Activated CD8-positive, alpha-beta memory T cell treated with anti-CD3 and anti-CD28 coated beads for 1 hour (primary cell): ENCODE measurements at places on chromosomes 4 and X.

GRCh38 chrX:95056901-95057300, 1382.9 kb downstream of the FAM133A start:
- no peak for DNase-seq

- DNase-seq, result no peak
These were observed 245.4 kb downstream of the FBXW7 start for GRCh38 chr4:152290366-152290921.

DNA sequence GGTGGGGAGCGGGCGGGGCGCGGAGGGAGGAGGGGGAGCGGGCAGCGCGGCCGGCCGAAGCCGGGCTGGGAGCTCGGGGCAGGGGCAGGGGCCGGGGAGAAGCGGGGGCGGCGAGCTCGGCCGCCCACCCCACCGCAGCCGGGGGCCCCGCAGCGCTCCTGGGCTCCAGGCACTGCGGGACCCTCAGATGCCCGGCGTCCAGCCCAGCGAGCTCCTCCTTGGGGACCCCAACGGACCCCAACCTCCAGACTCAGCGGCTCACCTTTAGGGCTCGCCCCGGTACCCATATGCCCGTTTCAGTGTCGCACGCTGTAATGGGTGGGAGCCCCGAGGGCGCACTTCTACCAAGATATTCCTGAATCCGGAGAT, 357 bp upstream of the ADGRG2 start:
- DNase-seq, result no peak

DNA sequence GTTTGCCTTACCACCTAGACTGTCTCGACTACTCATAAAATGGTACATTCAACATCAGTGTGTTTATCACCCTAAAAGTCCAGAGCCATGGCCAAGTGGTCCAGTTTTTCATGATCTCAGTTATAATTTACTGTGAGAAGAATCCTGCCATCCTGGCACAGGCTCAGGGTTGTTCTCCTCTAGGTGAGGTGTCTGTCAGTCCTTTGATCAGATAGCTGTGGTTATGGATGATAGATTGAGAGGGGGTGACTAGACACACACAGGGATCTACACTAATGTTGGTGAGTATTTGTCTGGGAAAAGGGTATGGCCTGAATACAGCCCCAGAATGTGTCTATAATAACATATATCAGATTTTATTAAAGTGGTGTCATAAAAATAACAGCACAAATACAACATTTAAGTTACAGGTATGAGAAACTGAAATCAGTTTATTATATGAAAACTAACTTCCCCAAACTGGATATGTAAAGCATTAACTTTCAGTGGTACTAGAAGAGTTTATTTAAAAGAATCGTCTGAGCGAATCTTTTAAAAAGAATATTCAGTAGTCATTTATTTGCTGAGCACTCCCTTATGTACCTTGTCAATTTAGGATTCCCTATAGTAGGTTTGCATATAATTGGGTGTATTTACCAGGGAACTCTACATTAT, 93.3 kb downstream of the STIM2 start:
- no peak for DNase-seq

- DNase-seq, result no peak
These were observed 15.6 kb downstream of the TET2 start for GRCh38 chr4:105162123-105162796.

- no peak for DNase-seq
These were observed 4.1 kb downstream of the POF1B start for GRCh38 chrX:85375333-85375738.

- no peak for DNase-seq
These were observed 34.4 kb upstream of the SLC25A4 start for GRCh38 chr4:185108669-185109068.

DNA sequence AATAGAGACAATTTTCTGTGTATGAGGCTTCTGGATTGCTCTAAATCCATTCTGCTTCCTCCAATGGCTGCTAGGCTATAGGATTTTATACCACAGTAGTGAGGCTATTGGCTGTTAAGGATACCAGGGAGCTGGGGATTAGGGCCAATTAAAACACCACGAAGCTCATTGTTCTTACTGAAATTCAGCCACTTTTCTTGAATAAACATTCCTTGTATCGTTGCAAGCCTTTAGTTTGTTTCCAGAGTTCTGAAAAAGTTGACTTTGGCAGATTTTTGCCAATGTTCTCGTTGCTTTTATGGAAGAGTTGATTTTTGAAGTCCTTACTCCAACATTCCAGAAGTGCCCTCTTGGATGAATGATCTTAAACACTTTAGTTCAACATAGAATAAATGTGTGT, 238.4 kb upstream of the TEX13A start:
- DNase-seq, result no peak

DNA sequence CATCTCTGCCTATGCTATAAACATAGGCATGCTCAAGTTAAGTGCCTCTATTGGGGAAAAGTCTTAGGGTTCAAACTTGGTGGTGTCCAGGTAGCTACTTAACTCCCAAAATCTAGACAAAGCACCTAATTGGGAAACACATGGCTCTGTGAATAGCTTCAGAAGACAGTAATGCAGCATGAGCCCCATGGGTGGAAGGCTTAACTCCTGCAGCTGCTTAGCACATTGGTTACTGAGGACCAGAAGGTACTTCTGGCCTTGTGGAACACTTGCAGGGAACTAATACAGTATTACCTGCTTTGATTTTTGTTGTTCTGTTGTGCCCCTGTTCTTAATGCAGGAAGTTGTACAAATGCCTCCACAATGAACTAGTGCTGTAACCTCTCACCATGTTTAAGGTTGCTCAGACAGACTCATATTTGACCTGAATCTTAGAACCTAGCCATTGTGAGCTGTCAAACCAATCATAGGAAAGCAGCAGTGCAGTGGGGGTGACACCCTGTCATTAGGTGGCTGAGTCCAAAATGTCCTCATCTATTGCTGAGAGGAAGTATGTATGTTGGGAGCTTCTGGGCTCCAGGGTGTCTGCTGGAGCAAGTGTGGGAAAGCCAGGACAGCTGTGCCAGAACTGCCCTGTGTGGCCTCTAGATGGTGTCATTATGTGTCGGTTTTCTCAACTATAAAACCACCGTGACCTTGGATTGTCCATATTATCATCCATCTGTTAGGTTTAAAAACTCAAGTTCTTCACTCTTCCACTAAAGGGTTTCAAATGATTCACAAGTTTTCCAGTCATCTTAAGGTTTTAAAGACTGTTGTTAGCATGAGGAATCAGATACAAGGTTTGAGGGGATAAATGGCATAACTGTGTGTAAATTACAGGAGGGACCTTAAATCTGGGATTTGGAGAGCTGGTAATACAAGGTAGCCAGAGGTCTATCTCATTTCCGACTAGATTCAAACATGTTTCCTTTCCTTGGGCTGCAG, 69.9 kb upstream of the WDR1 start:
- no peak for DNase-seq

- DNase-seq, result no peak
These were observed 240.2 kb downstream of the CBR4 start for GRCh38 chr4:168769837-168770236.

DNA sequence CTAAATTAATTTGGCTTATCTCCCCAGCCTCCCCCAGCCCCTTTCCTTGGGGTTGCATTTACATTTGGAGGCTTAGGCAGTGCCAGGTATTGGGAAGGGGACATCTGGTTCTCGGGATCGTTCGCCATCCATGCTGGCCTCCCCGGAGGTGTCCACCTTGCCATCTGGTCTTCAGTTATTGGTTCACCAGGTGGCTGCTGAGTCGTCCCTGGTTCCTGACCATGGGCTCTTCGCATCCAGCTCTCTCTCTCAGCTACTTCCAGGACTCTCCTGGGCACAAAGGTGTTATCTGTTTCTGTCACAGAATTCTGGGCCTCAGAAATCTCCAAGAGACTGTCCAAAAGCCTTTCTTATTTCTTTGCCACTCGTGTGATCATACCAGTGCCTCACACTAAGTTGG, 75.4 kb upstream of the SCOC start:
- DNase-seq, result no peak

DNA sequence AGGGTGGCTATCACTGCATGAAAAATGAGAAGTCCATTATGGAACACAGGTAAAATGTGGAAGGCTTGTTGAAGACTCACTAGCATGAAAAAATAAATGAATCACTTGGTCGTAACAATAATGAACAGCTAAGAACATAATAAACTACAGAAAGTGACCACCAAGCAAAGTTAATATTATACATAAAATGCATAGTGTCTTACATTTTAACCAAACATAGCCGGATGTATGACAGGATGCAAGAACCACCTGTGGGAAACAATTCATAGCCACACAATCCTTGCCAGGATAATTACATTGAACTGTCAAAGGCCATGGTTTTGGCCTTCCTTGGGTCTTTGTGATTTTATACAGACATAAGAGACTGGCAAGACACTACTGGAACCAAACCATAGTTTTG, 81.9 kb upstream of the ATXN3L start:
- no peak for DNase-seq

DNA sequence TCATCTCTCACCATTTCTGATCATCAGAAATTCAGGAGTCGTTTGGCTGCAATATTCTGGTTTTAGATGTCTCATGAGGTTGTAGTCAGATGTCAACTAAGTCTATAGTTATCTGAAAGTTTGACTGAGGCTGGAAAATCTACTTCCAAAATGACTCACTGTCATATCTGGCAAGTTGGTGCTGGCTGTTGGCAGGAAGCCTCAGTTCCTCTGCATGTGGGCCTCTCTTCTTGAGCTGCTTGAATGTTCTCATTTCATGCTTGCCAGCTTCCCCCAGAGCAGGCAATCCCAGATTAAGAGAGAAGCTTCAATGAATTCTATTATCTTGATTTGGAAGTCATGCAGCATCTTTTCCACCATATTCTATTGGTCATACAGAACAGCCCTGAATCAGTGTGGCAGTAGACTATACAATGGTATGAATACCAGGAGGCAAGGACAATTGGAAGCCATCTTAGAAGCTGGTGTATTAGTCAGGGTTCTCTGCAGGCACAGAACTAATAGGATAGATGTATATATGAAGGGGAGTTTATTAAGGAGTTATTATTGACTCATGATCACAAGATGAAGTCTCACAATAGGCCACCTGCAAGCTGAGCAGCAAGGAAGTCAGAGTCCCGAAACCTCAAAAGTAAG, 46.8 kb upstream of the ELF2 start:
- DNase-seq, result no peak

DNA sequence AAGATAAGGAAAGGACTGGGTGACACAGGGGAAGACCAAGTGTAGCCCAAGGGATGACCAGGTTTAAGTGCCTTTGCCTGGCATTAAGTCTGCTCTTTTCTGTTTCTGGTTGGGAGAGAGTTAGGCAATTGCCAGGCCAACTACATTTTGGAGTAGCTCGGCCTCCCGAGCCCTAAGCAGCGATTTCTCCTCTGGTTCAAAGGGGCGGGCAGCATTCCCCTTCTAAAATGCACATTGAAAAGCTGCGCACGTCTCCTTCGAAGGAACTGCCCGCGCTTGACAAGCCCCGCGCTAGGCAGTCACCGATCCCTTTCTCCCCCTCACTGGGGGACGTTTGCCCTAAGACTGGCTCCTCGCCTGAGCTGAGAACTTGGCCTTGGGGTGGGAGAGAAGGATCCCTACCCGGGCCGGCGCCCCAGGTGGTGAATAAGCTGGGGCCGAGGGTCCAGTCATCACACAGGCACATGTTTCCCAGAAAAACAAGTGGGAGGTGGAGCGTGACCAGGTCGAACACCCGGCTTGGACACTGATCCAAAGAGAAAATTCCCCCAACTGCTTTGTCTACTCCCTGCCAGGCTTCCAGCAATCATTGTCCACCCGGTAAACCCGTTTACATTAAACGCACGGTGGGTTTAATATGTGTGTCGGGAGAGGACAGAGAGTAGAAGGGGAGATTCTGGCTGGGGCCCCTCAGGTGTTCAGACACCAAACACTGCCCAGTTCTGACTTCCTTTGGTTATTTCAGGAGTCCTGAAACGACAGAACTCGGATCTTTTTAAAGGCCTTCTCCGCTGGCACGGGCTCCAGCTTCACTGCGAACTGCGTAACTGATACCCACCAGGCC, 4.0 kb downstream of the ARX start:
- no peak for DNase-seq

GRCh38 chrX:72121383-72121782, 10.3 kb downstream of the RTL5 start:
- peak; percentile 15 for DNase-seq

GRCh38 chrX:12919051-12919450, 12.6 kb downstream of the TLR8 start:
- no peak for DNase-seq

DNA sequence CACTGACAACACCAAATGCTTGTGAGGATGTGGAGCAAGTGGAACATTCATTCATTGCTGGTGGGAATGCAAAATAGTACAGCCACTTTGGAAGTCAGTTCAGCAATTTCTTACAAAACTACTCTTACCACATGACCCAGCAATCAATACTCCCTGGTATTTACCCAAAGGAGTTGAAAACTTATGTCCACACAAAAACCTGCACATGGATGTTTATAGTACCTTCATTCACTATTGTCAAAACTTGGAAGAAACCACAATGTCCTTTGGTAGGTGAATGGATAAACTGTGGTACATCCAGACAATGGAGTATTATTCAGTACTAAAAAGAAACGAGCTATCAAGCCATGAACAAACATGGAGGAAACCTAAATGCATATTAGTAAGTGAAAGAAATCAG, 27.5 kb downstream of the HUWE1 start:
- no peak for DNase-seq

DNA sequence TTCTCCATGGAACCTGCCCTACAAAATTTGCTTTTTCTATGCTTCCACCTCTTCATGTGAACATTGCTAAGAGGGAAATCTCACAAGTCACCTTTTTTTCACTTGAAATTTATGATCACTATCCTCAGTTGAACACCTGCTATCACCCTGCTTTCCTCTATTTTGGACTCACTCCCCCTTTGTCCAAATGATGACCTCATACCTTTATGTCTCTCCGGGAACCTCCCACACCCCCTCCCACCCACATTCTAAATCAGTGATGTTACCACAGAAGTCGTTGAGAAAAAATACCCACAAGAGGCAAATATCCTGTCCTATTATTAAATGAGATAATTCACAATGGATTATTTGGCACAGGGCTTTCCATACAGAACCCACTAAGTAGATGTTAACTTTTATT, 156.5 kb downstream of the RNF150 start:
- no peak for DNase-seq

DNA sequence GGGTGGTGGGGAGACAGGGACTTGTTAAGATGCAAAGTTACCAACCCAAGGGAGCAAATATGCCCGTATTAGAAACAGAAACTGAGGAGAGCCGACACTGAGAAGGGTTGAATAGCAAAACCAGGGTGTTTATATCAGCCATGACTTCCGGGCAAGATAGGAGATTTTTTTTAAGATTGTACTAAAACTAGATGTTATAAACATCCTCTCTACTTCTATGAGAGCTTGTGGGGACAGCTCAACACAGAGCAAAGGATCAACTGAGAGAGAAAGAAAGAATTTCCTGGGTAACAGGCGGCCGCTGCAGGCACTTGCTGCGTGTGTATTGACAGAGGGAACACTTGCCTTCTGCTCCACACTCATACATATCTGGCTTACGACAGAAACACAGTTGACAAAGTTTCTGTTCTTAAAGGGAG, 49.1 kb upstream of the FBXW7 start:
- DNase-seq, result no peak

GRCh38 chr4:74157154-74157553, 764 bp upstream of the MTHFD2L start:
- DNase-seq, result no peak

GRCh38 chr4:186886759-186887158, 163.1 kb upstream of the FAT1 start:
- no peak for DNase-seq

- no peak for DNase-seq
These were observed 1025.5 kb downstream of the RPA4 start for GRCh38 chrX:97909245-97909644.
